ENCODE measurements at places on chromosomes 13 and 19.

GRCh38 chr13:48817166-48817802, 158.4 kb upstream of the FNDC3A start:
- DNase-seq = no peak

- DNase-seq = no peak
These were observed 119.0 kb upstream of the OBI1 start for GRCh38 chr13:78777976-78778375.

DNA sequence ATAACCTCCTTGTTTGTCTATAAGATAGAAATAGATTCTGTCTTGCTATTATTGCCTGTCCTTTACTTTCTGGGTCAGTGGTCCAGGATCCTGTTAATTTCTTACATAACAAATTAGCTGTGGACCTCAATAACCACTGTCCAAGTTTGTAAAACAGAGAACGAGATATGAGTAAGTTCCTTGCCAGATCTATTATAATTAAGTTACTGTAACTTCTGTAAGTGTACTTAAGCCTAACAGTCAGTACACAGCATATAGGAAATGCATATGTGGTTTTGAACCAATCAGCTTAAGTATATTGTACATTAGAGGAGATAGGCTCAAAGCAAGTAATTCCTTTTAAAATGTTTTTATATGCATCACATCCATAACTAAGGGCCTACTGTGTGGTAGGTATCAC, 34.9 kb downstream of the HTR2A start:
- no peak for DNase-seq

GRCh38 chr13:107238262-107238981, 670.5 kb upstream of the ARGLU1 start:
- no peak for DNase-seq

DNA sequence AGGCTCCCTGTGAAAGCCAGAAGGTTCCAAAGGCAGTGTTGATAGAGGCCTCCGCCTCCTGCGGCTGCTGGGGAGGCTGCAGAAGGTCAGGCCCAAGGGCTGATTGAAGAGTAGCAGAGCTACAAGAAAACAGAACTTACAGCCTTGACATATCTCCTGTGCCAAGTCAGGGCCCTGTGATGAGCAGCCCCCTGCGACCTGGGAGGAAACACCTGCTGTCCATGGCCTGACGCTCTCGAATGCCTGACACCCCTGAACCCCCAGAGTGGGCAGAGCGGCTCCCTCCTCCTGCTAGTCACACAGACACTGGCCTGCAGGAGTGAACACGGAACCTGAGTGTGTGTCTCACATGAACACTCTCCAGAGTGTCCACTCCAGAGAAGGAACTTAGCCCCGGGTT, 38.2 kb upstream of the TUBGCP3 start:
- no peak for DNase-seq

DNA sequence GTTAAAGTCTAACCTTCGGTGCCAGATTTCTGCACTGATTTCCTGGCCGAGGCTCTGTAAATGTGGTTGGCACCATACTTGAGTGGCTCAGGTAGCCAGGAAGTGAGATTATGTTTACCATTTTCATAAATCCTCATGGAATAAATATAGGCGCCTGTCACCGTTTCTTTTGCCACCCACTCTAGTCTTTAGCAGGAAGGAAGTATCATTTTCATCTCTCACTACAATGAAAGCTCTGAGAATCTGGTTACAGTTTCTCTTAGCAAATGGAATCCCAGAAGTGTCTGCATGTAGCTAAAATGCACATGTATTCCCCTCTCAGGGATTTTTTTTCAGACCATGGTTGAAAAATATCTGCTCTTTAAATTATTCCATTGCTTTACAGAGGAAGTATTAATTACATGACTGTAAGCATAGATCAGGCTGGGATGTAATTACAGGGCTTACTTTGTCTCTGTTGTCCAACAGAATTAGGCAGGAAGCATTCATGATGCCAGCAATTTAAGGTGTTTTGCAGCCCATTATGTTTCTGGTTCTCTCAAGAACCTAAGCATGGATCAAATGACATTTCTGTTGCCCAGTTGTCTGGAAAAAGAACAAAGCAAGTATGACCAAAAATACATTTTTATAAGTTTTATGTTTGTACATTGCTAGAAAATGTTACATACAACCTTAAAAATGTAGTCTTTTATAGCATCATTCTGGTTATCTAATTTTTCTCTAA, 221.7 kb upstream of the SPRY2 start:
- DNase-seq = no peak

GRCh38 chr19:41016488-41017071, 25.5 kb downstream of the CYP2B6 start:
- DNase-seq = no peak

- no peak for DNase-seq
These were observed 4.4 kb upstream of the CDK8 start for GRCh38 chr13:26249551-26249950.

- DNase-seq = no peak
These were observed 54.9 kb downstream of the SLC7A9 start for GRCh38 chr19:32814624-32815023.

DNA sequence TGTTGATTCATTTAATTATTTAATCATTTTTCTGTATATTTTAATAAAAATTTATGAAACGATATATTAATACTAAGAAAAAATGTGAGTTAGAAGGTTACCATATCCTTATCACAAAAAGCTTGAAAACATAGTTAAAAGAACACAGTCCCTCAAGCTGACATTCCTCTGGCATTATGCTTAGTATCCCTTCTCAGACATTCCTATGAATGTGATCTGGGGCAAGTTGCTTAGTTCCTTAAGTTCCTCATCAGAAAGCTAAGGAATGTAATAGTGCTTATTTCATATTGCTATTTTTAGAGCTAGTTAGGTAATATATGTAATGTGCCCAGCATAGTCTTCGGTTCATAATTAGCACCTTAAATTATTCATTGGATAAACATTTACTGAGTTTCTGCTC, 122.8 kb downstream of the MTUS2 start:
- no peak for DNase-seq

GRCh38 chr13:25819856-25820530, 231.8 kb downstream of the SHISA2 start:
- no peak for DNase-seq

DNA sequence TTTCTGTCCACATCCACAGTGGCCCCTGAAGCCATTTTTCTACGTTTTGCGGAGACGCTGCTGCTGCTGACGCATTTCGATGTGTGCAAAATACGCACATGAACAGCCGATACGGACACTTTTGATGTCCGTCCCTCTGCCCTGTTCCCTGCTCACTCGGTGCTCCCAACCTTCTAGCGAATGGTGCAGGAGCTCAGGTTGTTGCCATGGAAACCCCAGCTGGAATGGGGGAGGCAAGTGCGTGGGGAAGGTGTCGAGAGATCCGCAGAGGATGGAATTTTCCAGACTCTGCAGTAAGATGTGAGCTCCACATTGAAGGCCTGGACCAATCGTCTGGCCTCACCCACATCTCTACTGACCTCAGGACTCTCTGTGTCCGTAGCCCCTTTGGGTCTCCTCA, 109.2 kb upstream of the USP29 start:
- DNase-seq = no peak

DNA sequence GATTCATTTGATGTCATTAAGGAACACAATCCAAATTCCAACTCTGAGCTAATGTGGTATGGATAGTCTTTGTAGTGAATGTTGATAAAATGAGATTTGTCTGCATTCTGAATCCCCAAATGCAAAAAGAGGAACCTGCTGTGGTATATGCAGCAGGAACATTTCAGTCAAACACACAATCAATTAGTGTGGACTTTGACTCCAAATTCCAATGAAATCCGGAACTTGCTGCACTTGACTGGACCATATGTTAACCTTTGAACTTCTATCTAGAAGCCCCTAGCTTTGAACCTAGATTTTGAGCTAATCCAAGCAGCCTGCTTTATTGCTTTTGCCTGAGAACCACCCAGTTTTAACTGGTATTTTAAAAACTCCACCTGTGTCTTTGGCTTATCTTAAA, 341.3 kb downstream of the SPRY2 start:
- no peak for DNase-seq

DNA sequence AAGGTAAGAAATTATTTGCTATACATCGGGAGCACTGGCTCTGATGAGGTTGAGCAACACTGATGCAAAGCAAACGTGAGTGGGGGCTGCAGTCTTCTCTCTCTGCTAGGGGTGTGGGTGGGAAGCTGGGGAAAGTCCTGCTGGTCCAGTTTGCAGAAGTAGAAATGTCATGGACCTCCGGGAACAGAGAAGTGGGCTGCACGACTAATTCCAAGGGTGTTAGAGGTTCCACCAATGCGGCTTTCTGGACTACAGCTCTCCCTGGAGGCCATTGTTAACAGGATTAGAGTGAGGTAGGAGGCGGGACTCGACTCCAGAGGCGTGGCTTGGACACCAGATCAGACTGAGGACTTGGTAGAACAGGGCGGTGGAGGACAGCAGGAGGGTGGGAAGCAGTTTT, 5.7 kb upstream of the FBXO27 start:
- no peak for DNase-seq

DNA sequence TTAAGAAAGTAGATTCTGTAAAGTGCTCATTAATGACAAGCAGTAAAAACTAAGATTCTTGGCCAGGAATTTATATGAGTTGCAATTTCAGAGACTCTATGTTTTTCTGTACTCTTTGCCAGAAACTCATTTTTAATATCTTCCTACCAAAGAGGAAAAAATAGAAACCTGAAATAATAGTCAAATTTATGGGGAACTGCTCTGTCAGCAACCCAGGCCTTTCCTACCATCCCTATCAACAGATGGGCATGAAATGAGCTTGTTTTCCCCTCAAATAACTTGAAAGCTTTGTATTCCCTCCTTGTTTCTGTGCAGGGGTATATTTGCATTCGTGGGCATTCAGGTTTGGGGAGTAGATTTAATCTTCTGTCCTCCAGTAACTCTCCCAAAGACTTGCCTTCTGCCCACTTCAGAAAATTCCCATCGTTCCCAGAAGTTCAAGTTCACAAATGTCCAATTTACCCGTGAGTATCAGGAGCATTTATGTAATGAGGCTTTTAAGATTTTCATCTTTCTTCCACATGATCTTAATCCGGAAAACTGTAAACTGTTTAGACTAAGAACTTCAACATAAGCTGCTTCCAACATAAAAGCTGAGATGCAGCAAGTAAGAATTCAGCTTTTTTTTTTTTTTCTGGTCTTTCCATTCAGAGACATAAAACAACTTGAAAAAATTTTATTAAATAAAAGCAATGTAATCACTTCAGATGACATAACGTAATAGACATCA, 363.1 kb downstream of the EFNB2 start:
- no peak for DNase-seq

DNA sequence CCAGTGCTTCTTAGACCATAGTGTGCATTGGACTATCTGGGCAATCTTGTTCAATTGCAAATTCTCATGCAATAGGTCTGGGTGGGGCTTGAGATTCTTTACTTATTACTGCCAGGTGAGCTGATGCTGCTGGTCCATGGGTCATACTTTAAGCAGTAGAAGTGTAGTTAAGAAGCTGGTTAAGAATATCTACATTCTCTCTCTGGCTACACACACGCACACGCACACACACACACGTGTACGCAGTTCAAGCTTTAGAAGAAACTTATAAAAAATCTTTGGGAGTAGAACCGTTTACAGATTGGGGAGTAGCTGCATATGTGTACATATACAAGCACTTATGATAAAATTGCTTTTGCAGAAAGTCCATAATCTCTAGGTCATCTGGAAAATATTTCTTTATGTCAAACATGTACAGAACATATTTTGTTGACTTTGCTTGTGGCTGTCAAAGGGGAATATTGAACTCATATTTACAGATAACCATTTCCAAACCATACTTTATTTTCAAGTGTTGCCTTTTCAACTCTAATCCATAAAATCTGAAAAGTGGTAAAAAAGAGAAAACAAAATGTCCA, 99.7 kb downstream of the GPC6 start:
- no peak for DNase-seq

- DNase-seq = no peak
These were observed 8.0 kb upstream of the TMEM160 start for GRCh38 chr19:47056411-47056810.

DNA sequence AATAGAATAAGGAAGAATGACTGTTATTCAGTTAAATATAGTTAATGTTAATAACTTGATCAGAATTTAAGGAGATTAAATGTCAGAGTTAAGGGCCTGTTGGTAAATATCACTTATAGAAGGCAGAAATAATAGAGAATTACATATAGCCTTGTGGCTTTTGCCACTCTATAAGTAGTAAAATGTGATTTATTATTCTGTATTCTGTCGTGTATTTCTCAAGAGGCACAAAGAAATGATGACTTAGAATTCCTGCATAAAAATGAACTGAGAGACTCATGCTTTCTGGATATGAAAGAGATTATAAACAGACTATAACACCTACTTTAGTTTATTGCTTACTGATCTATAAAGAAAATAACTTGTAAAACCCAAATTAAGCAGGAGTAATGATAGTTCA, 40.1 kb downstream of the GPC6 start:
- no peak for DNase-seq

DNA sequence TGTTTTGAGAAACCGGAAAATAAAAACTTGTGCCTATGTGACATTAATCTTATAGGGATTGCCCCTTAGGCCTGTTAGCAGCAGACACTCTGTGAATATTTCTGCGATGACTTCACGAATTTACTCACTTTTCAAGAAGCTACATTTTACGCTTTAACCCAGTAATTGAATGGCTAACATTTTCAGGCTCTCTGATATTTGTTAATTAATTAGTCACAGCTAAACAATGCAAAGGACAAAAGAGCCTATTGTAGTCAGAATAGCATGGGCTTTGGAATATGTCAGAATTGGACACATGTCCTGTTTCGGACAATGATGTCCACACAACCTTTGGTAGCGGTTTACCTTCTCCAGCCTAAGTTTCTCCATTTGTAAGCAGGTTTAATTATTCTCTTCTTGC, 506.6 kb downstream of the EFNB2 start:
- no peak for DNase-seq

- DNase-seq = no peak
These were observed 69.9 kb downstream of the SLAIN1 start for GRCh38 chr13:77767413-77767812.

GRCh38 chr13:21735701-21736401, 65.0 kb downstream of the FGF9 start:
- DNase-seq = no peak

DNA sequence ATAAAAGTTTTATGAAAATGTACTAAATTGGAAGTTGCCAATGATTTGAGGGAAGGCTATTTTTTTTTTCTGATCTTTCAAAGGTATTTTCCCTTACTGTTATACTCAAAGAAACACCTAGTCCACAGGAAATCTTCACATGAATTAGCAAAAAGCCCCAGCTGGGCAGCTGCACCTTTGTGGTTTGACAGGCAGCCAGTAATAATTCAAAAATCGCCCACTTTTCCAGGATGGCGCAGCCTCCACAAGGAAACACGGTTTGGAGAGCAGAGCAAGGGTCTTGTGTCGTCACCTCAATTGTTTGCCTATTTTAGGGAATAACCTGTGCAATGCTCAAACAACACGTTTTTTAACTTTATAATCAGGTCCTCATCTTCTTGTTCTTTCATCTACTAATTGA, 324.9 kb upstream of the GPC6 start:
- DNase-seq = no peak

Measured in stimulated activated CD8-positive, alpha-beta memory T cell treated with anti-CD3 and anti-CD28 coated beads, Interleukin-15, amount 100 ng/mL, for 48 hours (primary cell).